Activated CD8-positive, alpha-beta memory T cell treated with anti-CD3 and anti-CD28 coated beads for 4 hours (primary cell): ENCODE measurements at places on chromosomes 7 and 10.
A peak's percentile ranks its signal among the peaks of the same experiment; 100 is the strongest.

GRCh38 chr7:127901895-127902703, 129.1 kb downstream of the LRRC4 start:
- no peak for DNase-seq

DNA sequence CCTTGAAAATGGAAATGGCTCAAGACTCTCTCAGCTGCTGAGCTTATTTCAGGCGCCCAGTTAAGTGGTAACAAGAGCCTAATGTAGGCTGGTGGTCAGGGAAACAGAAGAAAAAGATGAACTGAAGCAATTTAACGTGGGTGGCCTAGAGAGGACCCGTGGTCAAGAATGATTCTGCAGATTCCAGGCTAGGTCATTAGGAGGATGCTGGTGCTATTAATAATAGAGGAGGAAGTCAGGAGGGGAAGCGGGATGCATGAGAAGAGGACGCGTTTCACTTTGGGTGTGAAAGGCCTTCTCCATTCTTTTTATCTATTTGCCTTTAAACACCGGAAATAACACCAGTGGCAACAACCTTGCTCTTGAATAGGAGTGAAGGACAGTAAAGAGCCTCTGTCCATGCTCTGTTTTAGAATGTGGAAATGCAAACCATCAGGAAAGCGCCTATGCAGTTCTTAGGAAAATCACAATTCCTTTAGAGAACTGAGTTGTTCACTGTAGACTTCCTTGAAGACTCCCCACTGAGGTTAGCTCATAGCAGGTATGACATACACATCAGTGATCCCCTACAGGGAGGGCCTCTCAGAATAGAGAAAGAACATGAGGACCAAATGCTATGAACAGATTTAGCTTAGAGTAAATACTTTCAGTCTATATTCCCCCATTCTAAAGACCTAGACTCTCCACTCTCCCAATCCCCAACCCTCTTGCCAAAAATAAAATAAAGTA, 8.6 kb downstream of the LIPA start:
- no peak for DNase-seq

- no peak for DNase-seq
These were observed 53.1 kb downstream of the INPP5A start for GRCh38 chr10:132590752-132591121.

GRCh38 chr10:63268798-63269503, 135.8 kb downstream of the NRBF2 start:
- DNase-seq: peak; percentile 53

DNA sequence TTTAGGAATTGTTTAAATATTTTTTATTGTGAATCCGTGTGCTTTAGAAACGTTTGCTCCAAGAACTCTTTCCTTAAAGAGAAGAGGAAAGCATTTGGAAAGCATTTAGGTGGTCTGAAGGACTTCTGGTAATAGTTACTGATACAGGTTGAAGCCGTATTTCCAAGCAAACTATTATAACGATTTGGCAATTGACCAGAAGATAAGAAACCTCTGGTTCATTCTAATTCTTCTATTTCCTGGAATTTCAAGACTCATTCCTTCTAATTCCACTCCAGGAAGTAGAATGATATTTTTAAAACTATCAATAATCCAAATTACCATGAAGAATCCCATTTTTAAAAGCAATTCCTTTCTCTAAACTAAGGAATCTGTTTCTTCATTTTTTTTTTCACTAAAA, 158.9 kb upstream of the AGR3 start:
- no peak for DNase-seq

DNA sequence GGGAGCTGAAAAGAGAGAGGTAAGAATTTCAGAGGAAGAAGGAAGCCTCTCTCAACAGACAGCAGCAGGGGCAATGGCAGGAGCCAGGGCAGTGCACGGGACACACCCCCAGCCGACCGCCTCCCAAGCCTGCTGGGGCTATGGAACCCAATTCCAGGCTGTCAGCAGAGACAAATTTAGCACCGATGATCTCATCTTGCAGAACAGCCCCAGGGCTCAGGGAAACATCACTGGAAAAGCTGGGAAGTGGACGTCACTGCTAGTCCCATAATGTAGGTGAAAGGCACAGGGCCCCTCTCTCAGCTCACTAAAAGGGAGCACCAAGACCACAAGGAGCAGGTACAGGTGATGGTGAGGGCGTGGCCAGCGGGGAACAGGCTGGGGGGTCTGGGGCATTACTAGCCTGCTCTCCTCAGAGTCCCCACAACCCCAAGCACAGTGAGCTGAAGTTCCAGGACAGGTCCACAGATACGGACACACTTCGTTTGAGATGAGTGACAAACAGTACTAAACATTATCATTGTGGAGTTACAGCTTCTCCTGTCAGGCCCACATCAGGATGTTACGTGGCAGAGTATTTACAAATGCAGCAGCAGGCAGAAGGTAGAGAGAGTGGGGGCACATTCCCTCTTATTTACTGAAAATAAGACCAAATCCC, 103.7 kb downstream of the PLXNA4 start:
- no peak for DNase-seq

DNA sequence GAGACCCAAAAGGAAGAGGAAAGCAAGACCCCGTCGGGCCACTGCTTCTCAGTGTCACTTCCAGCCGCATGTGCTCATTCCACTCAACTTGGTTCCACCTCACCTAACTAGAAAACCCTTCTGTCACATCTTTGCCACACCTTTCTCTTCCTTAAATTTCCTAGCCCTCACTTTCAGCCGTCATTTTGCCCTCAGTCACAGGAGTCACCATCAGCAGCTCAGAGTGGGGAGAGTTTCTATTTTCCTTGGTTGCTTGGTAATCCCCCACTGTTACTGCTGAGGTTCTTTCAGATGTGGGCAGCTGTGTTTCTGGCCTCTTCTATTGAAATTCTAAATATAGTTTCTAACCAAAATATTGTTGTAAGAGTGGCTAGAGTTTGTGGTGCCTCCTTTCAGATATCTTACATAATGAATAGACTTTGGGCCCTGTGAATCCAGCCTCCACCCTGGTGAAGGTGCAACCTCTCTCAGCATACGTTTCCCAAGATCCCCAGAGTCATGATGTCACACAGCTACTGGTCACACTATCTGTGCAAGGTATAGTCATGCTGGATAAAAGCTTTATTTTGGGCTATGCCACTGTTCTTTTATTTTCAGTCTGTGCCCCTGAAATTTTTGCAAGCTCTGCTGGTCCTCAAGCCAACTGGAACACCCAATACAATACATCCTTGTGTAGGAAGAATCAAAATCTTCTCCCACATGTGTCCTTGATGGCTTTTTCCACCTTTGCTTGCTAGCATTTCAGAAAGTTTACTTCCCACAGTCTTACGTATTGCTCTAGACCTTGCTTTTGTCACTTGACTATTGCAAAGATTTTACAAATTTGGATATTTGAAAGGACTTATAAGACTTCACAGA, 9.2 kb downstream of the AGBL3 start:
- DNase-seq: no peak

- no peak for DNase-seq
These were observed 64.2 kb downstream of the PRLHR start for GRCh38 chr10:118531105-118531852.

- DNase-seq: no peak
These were observed 341.5 kb upstream of the GALNT17 start for GRCh38 chr7:70790215-70791073.

DNA sequence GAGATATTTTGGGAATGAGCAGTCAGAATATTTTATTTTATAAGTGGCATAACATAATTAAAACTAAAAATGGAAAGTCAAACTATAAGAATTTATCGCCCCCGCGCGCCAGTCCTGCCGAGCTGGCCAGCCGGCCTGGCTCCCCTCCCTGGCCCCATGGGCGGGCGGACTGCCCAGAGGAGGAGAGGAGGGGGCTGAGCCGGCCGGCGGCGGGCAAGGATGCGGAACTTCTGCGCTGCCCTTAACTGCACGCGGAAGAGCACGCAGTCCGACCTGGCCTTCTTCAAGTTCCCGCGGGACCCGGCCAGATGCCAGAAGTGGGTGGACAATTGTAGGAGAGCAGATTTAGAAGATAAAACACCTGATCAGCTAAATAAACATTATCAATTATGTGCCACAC, 96.8 kb downstream of the DKK1 start:
- DNase-seq: no peak

- DNase-seq: no peak
These were observed 43.7 kb downstream of the DNAJB9 start for GRCh38 chr7:108613147-108613948.
